ENCODE measurements at places on chromosomes 6 and 20. TPM values are rescaled to one million over a fixed set of nuclear protein-coding genes. Genes with fewer than 3 reads are reported as not detected.

Gene RBCK1
- total RNA-seq, result 108 TPM

- no peak overlapping the region for H3K27ac ChIP-seq
- no peak overlapping the region for H3K4me3 ChIP-seq
- no peaks in the 10 kb centered on the region for H3K4me1 ChIP-seq
- peaks cover 8% of the 10 kb centered on the region for H3K27me3 ChIP-seq
Observed at GRCh38 chr6:150328744-150329405, 39.9 kb upstream of the IYD start.

Gene ITCH
- 85.5 TPM for total RNA-seq

Gene BRPF3
- total RNA-seq, result 65.8 TPM

DNA sequence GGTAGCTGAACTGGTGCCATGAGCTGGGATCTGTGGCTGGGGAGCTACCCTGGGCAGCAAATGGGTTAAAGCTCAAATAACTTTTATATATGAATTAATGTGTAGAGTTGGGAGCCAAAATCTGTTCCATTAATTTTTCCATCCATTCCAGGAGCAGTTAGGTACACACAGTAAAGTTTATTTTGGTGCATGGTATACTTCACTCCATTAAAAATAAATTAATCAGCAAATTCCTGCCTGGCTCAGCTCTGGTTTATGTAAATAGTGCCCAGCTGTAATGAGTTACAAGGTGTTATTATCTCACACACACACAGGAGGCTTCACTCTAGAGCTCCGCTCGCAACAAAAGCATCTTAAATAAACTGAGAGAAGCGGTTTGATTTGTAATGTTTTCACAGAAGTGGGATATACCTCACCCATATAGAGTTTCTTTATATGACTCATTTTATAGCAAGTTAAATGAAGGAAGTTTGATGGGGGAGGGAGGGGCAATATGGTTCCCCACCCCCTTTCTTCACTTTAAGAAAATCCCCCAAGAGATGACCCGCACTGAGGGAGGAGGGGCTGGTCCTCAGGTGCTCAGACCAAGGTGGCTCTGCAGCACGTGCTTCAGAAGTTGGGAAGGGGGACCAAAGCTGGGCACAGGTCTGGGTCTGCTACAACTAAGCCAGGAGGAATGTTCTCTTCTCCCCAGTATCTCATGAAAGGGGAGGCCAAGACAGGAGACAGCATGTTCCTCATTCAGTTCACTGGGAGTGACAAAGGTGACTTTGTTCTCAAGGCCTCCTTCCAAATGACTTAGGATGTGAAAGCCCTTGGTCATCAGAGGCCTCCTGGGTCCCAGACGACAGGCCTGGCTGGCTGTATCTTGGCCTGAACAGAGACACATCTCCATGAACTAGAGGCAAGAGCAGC, 10.5 kb upstream of the FAM83C start:
- no peak for DNase-seq
- H3K27ac ChIP-seq, result peak overlapping the region; percentile 29
- peaks cover 17% of the 10 kb centered on the region for H3K4me1 ChIP-seq
- peaks cover 13% of the 10 kb centered on the region for H3K27me3 ChIP-seq

DNA sequence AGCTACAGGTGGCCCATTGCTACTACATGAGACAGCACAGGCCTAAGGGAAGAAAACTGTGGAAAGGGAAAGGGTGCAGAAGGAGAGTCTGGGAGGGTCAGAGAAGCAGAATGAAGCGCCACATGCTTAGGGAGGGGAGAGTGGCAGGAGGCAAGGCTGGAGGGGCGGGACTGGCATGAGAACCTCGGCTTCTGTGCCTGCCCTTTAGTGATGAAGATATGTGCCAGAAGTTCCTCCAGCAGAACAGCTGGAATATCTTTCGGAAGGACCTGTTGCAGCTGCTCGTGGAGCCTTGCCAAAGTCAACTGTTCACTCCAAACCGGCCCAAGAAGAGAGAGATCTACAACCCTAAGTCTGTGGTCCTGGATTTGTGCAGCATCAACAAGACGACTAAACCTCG, 61.8 kb downstream of the CNBD2 start:
- no peak overlapping the region for H3K4me3 ChIP-seq
- H3K27me3 ChIP-seq, result peaks cover 5% of the 10 kb centered on the region
- no peak overlapping the region for H3K27ac ChIP-seq
- peaks cover 6% of the 10 kb centered on the region for H3K4me1 ChIP-seq

GRCh38 chr6:136034422-136034821, 182.9 kb downstream of the PDE7B start:
- no peak overlapping the region for H3K4me3 ChIP-seq
- peaks cover 4% of the 10 kb centered on the region for H3K27me3 ChIP-seq
- no peaks in the 10 kb centered on the region for H3K36me3 ChIP-seq
- no peak for DNase-seq
- no peak overlapping the region for H3K27ac ChIP-seq

DNA sequence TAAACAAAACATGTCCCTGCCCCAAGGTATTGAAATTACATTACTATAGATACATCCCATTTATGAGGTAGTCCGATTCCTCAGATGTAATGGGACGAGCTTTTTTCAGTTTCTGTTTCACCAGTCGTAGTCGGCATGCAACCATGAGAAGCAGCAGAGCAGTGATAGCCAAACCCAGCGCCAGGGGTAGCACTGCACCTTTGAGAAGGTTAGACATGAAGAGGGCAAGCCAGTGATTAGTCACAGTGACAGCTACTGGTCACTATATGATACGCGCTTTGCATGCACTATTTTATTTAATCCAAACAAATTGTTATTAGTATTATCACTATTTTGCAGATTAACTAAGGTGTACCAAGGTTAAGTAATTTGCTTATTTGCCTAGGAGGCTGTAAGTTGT, 43.7 kb downstream of the LRP11 start:
- H3K27me3 ChIP-seq, result no peaks in the 10 kb centered on the region
- H3K4me1 ChIP-seq, result no peaks in the 10 kb centered on the region
- no peak overlapping the region for H3K27ac ChIP-seq

Gene LPIN3
- 18.4 TPM for total RNA-seq

DNA sequence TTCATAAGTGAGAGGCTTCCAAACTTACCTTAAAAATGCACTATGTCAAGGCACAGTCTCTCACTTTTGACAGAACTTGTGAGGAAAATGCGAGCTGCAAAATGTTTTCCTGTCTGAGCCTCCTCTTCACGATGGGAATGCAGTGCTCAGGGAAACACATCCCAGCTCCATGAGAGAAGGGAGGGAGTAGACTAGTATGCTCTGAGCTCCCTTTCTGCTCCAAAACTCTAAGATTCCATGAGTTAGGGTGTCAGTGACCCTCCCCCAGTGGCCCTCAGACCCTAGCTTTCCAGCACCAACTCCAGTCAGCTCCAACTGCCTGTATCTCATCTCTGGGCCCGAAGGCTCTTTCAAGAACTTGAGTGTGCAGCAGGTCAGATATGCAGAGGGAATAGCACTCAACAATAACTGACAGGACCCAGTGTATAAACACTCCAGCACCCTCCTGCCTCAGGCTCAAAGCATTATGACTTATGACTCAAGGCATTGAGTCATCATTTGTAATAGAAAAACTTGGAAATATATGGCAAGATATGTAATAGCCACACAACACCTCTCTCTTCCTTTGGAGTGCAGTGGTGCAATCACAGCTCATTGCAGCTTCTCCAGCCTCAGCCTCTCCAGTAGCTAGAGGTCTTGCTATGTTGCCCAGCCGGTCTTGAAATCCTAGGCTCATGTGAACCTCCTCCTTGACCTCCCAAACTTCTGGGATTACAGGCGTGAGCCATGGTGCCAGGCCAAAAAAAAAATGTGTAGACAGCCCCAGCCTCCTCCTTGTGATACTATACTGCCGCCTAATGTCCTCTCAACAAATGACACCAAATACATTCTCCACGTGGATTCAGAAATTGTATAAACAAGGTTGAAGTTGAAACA, 16.7 kb upstream of the ENTPD6 start:
- no peaks in the 10 kb centered on the region for H3K36me3 ChIP-seq
- no peaks in the 10 kb centered on the region for H3K4me1 ChIP-seq
- DNase-seq, result no peak
- peaks cover 13% of the 10 kb centered on the region for H3K27me3 ChIP-seq
- no peak overlapping the region for H3K4me3 ChIP-seq

- peaks cover 12% of the 10 kb centered on the region for H3K4me1 ChIP-seq
- H3K4me3 ChIP-seq, result peak overlapping the region; percentile 76
- H3K27me3 ChIP-seq, result peaks cover 82% of the 10 kb centered on the region
- H3K36me3 ChIP-seq, result no peaks in the 10 kb centered on the region
Observed at GRCh38 chr6:106509420-106510089, 119.7 kb downstream of the RTN4IP1 start.

- peaks cover 43% of the 10 kb centered on the region for H3K36me3 ChIP-seq
- H3K27me3 ChIP-seq, result no peaks in the 10 kb centered on the region
- peaks cover 6% of the 10 kb centered on the region for H3K4me1 ChIP-seq
- no peak overlapping the region for H3K27ac ChIP-seq
- no peak for DNase-seq
Observed at GRCh38 chr6:143504369-143504768, 7.2 kb downstream of the FUCA2 start.

GRCh38 chr6:82589509-82590206, 226.0 kb downstream of the TPBG start:
- no peak overlapping the region for H3K4me3 ChIP-seq
- H3K36me3 ChIP-seq, result no peaks in the 10 kb centered on the region
- H3K4me1 ChIP-seq, result no peaks in the 10 kb centered on the region
- H3K27ac ChIP-seq, result no peak overlapping the region
- no peaks in the 10 kb centered on the region for H3K27me3 ChIP-seq

DNA sequence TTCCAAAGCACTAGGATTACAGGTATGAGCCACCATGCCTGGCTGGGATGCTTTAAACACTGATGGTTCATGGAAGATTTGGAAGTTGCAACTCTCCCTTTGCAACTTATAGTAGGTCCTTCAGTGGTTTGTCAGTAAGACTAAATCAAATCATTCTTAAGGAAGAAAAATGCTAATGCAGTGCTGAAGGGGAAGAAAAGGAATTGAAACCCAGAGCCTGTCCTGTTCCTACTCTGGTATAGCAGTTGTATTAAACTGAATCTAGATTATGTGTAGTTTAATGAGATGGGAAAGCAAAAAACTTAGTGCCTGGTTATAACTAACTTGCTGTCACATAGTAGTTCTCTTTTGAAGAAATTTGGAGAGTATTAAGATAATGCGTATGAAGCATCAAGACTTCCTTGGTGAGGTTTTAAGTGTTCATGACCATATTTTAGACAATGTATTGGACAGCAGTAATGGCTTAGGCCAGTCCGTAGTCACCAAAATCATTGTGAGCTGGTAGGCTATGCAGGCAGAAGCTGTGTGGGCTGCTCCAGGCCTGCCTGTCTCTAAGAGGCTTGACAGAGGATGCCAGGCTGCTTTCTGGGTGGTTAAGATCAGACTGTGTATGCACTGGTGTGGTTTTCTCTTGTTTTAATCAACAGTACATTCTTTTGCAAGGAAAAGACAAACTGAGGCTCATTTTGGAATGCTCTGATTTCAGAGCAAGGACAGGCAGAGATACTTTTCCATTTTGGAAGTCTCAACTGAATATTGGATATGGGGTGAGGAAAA, 14.0 kb downstream of the PAQR8 start:
- H3K4me3 ChIP-seq, result no peak overlapping the region
- peaks cover 7% of the 10 kb centered on the region for H3K4me1 ChIP-seq
- peaks cover 16% of the 10 kb centered on the region for H3K36me3 ChIP-seq
- no peak for DNase-seq
- H3K27ac ChIP-seq, result no peak overlapping the region

DNA sequence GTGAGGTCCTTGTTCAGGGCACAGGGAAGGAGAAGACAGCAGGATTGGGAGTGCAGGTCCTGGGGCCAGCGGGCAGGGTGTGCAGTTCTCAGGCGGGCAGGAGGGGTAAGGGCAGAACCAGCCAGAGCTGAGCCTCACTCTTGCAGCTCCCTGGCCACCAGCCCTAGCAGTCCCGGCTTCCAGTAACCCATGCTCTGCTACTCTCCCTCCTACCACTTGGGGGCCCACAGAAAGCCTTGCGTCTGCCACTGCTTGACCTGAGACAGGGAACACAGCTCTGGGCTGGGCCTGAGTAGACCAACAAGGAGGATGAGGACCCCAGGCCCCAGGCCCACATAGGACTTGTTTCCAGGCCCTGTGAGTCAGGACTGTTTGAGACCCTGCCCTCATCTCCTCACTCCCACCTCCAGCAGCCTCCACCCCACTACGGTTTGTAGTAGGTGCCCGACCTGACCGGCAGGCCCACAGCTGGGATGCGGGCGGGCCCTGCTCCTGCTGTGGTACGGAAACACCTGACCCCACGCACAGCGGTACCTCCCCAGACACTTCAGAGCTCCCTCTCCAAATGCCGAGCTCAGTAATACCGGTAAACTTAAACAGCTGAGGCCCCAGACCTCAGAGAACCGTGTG, 39.2 kb downstream of the KCNK5 start:
- H3K36me3 ChIP-seq, result peaks cover 2% of the 10 kb centered on the region
- H3K4me1 ChIP-seq, result peaks cover 14% of the 10 kb centered on the region
- no peak overlapping the region for H3K4me3 ChIP-seq
- no peaks in the 10 kb centered on the region for H3K27me3 ChIP-seq
- H3K27ac ChIP-seq, result no peak overlapping the region

DNA sequence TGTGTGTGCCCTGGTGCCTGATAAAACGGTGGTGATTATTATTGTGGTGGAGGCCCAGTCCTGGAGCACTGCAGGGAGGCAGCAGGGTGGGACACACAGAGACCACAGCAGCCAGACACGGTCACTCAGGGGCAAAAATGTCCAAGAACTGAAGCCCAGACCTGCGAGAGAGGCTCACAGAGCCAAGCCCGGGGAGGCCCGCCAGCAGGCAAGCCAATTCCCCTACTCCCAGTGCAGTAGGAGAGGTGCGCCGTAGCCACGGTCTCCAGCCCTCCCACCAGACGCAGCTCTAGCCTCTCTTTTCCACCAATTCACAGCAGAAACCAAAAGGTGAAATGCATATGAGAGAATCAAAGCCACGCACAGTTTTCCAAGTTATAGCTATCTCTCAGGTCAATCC, 179.4 kb upstream of the TAB2 start:
- H3K27me3 ChIP-seq, result peaks cover 6% of the 10 kb centered on the region
- no peak overlapping the region for H3K4me3 ChIP-seq

Measured in progenitor cell of endocrine pancreas (in vitro differentiated cells).